ENCODE measurements at places on chromosomes 12 and 14. TPM values are rescaled to one million over a fixed set of nuclear protein-coding genes. Genes with fewer than 3 reads are reported as not detected.

DNA sequence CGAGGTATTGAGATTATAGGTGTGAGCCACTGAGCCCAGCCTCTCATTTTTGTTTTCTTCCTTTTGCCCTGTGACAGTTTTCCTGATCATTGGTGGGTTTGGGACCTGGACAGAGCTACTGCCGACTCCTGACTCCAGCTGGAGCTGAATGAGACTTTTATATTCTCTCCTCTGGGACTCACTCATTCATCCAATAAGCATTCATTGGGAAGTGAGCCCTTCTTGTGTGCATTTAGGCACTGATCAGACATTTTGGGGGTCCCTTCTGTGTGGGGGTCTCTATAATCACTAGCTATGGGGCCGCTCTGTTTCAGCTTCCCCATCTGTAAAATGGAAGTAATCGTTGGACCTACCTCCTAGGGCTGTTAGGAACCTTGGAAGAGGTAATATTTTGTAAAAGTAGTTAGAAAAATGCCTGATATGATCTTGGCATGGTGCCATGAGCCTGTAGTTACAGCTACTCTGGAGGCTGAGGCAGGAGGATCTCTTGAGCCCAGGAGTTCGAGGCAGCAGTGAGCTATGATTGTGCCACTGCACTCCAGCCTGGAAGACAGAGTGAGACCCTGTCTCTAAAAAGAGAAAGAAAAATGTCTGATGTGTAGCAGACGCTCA is 7.2 kb downstream of the SH2B3 start:
- no peak for DNase-seq

CYP27B1 gene
- 0.57 TPM for total RNA-seq

CD69 gene
- 5.0 TPM for total RNA-seq

SDSL gene
- 1.1 TPM for total RNA-seq

DNA sequence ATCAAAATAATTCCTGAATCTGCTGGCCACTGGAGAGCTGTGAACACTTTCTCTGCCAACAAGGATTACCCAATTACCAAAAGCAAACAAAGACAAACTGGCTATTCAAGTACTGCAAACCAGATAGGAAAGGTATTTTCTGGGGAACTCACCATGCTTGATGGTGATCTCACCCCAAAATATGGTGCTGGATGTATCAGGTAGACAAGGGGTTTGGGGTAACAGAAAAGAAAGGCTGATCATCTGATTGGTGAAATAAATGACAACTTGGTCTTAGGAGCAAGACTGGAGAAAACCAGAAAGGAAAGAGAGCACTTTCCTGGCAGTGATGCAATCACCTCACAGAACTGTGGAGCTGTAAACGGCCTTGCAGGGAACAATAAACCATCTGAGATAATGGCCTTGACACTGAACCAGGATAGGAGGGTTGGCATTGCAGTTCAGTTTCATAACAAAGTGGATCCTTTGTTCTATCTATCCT is 31.0 kb upstream of the NPFF start:
- DNase-seq, result no peak

VRTN gene
- not detected for total RNA-seq

PRB2 gene
- not detected for total RNA-seq

GRCh38 chr14:22448035-22448904 is 140.8 kb downstream of the DAD1 start:
- no peak for DNase-seq

- no peak for DNase-seq
Measured at GRCh38 chr12:116313194-116313927, 35.9 kb upstream of the MED13L start.

DNA sequence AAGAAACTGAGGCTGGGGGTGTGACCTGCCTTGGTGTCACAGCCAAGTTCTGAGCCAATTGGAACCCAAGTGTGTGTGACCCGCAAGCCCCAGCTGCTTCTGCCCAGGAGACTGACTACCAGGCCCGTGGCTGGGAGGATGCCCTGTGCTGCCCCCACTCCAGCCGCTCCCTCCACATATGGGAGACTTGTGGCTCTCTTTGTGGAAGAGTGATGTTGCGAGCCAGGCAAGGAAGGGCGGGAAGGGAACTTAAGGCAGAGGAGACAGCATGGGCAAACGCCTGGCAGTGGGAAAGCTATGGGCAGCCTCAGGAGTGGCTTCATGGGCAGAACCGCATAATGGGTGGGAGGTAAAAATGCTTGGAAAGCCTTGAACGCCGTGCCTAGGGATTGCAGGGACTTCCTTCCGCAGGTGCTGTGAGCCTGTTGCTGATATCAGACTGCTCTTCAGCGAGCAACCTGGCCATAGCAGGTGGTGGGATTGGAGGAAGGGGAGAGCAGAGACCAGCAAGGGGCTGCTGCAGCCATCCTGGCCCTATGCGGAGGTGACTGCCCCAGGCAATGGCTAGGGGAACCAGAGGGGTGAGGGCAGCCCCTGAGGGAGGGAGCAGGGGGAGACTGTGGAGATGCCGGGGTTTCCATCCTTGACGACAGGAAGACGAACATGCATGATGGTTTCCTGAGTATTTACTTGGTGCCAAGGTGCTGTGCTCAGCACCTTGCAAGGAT is 115.7 kb downstream of the LGMN start:
- peak; percentile 72 for DNase-seq

DNA sequence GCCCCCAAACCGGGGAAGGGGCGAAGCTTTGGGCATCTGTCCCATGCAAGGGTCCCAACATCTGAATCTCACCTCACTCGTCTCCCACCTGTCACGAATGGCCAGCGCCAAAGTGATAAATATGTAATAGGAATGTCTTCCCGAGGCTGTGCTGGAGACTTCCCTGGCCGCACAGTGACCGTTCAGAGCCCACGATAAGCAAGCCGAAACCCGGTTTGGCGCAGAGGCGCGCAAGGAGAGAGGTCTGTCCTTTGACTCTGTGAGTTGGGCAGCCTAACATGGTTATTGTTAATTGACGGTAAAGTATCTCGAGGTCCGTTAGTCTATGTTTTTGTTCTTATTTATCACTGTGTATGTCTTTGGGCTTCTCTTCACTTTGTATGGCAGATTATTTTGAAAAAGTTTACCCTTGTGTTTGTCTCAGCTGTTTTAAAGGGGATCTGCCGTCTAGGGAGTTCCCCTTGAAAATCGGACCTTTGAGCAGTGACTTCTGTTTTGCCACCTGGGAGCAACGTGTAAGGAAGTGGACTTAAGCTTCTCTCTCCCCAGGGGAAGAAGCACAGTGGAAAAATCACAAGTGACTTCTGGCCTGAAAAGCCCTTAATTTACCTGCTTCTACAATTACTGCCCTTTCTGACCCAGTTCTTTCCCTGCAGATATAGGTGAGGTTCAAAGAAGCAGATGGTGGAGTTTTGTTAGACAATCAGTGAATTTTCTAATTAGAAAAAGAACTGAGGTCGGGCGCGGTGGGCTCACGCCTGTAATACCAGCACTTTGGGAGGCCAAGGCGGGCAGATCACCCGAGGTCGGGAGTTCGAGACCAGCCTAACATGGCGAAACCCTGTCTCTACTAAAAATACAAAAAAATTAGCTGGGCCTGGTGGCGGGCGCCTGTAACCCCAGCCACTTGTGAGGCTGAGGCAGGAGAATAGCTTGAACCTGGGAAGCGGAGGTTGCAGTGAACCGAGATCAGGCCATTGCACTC is 1.1 kb upstream of the TM9SF1 start:
- DNase-seq, result no peak

CCDC59 gene
- total RNA-seq, result 26.1 TPM

DNA sequence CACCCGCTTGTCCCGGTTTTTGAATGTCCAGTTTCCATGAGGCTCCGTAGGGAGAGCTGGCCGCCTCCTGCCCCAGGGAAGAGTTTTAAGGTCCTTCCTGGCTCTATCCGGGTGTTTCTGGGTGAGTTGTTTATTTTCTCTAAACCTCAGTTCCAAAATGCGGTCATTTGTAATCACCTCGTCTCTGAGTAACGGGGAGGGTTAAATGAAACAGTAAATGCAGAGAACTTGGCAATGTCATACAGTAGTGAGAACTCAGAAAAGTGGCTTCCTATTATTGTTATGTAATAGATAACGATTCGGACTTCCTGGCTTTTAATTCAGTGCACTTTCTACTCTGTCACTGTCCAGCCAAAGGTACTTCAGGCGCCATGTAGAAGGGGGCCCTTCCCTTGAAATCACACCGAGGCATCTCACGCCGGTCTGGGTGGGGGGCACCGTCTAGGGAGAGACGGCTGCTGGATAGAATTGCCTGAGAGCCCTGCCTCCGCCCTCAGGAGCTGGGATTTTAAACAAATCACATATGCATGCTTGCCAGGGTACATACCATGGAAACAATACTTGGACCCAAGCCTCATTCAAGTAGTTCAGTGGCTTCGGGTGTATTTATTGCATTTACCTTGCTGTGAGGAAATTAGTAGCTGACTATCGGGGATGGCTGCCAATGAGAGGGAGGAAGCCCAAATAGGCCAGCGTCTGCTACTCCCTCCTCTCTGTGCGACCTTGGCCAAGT is 26.4 kb downstream of the NOS1 start:
- DNase-seq, result no peak

Data from posterior vena cava (tissue), 2 donors.